ENCODE measurements at places on chromosomes 16 and 17.

GRCh38 chr17:56699186-56699894, 105.8 kb downstream of the NOG start:
- no peak for DNase-seq

GRCh38 chr17:42543190-42544079, 7.4 kb downstream of the NAGLU start:
- no peak for DNase-seq

DNA sequence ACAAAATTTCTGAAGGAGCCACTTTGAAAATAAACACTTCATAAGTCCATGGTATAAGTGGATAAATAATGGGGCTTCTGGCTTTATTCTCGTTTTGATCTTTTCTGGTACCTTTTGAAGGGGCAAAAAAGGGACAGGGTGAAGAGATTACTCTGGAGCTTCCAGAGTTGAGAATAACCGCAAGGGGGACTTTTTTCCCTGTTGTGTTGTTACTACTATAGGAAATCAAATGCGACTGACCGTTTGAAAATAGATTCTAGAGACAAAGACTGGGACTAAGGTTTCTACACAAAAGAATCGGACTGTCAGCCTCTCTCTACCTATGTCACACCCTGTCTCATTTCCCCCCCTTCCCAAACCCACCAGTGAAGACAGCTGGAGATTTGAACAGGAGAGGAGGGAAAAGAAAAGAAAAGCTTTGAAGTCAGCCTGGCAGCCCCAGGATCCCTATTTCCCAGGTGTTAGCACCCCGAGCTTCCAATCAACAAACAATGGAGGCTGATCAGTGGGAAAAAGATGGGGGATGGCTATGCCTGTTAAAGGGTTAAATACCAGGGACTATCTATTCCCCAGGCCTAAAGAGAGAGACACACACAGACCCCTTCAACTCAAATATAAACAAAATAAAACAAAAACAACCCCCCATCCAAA, 8.4 kb downstream of the HOXB4 start:
- no peak for DNase-seq

DNA sequence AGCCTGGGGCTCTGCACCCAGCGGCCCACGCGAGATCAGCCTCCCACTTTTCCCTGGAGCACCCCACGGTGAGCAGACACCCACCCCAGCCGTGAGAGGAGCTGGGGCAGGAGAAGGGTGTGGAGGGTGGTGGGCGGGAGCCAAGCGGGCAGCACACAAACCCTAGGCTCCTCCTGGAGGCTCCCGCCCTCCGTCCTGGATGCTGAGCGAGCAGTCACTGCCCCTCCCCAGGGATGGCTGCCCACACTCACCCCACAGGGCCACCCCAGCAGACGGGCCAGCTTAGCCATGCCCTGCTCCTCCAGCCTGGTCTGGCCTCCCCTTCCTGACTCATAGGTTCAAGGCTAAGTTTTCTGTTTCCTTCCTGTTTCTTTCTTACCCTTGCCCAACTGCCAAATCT, 15.7 kb upstream of the ABCC3 start:
- DNase-seq: no peak

DNA sequence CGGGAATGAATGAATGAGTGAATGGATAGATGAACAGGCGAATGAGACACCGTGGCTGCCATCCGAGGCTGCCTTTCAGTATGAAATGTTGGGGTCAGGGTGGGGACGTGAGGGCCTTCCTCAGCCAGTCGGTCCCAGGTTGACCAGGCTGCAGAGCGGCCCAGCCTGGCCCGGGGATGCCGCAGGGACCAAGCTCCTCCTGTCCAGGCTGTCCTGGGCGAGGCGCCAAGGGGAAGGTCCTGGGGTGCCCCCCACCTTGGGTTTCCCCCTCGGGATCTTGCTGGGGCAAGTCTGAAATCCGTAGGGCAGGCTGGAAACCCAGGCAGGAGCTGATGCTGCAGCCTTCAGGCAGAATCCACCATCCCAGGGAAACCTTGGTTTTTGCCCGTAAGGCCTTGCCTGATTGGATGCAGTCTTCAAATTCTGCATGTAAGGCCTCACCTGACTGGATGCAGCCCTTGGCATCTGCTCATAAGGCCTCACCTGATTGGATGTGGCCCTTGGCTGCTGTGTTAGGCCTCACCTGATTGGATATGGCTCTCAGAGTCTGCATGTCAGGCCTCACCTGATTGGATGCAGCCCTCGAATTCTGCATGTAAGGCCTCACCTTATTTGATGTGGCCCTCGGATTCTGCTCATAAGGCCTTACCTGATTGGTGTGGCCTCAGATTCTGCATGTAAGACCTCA, 61.7 kb upstream of the ZNF469 start:
- no peak for DNase-seq
